ENCODE measurements at places on chromosomes 4 and X. TPM values are rescaled to one million over a fixed set of nuclear protein-coding genes. Genes with fewer than 3 reads are reported as not detected.

The ATP8A1 gene
- 4.0 TPM for total RNA-seq

The ARMCX6 gene
- 46.3 TPM for total RNA-seq

The PASD1 gene
- total RNA-seq = not detected

The ARAP2 gene
- total RNA-seq = 0.33 TPM

The OTUD4 gene
- 31.1 TPM for total RNA-seq

The HTR2C gene
- not detected for total RNA-seq

The TFE3 gene
- total RNA-seq = 62.2 TPM

The KCTD8 gene
- 3.3 TPM for total RNA-seq

The POU4F2 gene
- not detected for total RNA-seq

The ENPP6 gene
- not detected for total RNA-seq

The PNMA5 gene
- not detected for total RNA-seq

The GALNTL6 gene
- total RNA-seq = not detected

The CSAG3 gene
- not detected for total RNA-seq

The GLRA2 gene
- total RNA-seq = not detected
